ENCODE measurements at places on chromosomes 12 and 14.

GRCh38 chr14:95478309-95478708, 38.1 kb downstream of the SYNE3 start:
- no peak for DNase-seq

- DNase-seq = peak; percentile 74
Observed at GRCh38 chr14:78598046-78598920, 428.1 kb downstream of the NRXN3 start.

DNA sequence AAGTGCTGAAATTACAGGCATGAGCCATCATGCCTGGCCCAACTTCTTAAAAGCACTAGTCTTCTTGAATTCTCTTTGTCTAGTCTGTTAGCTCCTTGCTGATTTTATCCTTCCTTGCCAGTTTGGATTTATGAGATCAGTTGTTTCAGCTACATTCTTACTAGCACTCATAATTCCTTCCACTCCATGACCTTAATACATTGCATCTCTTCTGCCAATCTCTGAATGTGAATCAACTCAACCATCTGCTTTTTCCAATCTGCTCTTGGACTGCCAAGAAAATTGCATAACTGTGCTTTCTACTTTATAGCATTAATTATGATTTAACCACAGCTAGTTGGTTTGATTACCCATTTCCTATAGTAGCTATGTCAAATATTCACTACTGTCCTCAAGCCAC, 14.9 kb upstream of the HEATR5A start:
- no peak for DNase-seq

- DNase-seq = no peak
Observed at GRCh38 chr12:72493407-72493806, 221.2 kb downstream of the TRHDE start.

- no peak for DNase-seq
Observed at GRCh38 chr14:54906075-54906474, 3.4 kb upstream of the GCH1 start.

- DNase-seq = peak; percentile 25
Observed at GRCh38 chr12:107845980-107846659, 71.6 kb downstream of the ASCL4 start.

- DNase-seq = no peak
Observed at GRCh38 chr12:64270411-64270810, 48.3 kb upstream of the KICS2 start.

GRCh38 chr14:50599700-50600444, 39.9 kb downstream of the ATL1 start:
- DNase-seq = peak; percentile 55

DNA sequence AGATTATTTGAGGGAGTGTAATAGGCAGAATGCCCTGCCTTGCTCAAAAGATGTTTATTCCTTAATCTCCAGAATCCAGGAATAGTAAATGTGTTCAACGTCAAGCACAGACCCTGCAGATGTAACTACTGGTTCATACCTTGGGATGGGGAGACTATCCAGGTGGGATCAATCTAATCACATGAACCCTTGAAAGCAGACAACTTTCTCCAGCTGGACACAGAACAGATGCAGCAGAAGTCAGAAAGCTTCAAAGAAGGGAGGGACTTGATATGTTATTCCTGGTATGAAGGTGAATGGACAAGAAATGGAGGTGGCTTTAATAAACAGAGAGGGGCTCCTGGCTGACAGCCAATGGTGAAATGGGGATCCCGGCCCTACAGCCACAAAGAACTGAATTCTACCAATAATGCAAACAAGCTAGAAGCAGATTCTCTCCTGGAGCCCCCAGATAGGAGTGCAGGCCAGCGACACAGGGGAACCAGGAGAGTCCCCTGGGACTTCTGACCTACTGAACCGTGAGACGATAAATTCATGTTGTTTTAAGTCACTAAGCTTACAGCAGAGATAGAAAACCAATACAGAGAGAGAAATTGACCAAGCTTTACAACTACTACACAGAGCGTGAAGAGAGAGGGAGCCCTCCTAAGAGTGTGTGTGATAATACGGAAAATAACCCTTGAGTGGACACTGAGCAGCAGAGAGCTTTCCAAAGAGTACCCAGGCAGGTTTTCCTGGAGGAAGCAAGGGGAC, 133.5 kb upstream of the TMEM132C start:
- DNase-seq = no peak

DNA sequence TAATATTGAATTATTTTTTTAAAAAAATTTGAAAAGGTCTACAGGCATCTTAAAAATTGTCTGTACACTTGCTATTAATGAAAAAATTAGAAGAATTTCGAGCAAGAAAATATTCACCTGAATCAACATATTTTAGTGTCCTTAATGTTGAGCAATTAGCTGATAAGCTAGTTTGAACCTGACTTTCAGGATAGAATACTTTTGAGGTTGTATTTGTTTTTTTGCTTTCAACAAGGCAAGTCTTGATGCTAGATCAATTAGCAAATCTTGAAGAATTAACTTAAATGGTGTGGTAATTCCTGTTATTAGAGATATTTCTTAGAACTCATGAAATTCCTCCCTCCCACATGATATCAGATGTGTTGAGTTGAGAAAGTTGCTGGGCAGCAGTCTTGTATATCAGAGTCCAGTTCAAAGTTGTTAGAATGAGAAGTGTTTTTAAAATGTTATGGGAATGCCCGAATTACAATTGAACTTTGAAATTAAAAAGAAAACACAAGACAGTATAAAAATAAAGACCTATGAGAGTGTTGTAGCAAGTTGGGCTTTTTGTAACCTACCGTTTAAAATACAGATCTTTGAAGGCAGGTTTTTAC, 119.2 kb downstream of the TRMT5 start:
- DNase-seq = no peak

DNA sequence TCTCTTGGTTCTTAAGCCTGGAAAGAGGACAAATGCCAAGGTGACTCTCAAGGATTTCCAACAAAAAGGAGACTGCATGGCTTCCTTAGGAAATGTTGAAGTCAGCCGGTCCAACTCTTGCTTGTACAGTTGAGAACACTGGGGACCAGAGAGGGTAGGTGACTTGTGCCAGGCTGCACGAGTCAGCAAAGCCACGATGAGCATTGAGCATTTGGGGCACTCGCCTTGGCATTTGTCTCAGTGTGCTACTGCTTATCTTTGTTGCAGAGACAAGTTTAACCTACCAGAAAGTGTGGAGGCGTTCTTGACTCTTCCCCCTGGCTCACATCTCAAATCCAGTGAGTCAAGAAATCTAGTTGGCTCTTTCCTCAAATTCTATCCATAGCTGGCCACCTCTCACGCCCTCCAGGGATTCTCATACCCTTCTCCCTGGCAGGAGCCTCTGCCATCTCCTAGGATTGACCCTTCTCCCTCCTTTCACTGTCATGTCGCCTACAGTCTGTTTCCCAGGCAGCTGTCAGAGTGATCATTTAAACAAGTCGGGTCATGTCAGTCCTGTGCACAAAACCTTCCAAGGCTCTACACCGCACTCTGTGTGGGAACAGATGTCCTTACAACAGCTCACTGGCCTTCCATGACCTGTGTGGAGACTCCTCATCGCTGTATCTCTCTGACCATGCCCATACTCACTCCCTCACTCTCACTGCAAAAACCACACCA, 17.2 kb upstream of the KRT83 start:
- peak; percentile 57 for DNase-seq

- no peak for DNase-seq
Observed at GRCh38 chr12:116415408-116416108, 138.1 kb upstream of the MED13L start.

DNA sequence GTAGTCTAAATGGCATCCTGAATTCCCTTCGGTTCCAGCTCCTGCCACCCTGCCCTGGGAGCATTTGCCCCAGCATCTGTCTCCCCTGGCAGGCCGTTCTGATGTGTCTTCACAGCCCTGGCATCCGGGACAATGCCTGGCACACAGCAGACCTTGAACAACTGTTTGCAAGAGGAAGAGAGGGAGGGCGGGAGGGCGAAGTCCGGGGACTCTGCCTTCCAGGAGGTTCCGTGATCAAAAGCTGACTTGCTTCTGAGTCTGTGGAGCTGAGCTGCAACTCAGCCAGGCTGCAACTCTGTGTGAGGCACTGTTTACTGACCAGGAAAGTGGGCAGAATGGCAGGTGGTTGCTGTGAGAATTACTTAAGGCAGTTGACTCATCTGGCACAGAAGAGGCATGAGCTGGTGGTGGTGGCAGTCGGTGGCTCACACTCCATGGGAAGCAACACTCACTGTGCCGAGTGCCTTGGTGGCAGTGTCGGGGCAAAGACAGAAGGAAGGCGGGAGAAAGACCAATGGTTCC, 61.1 kb upstream of the DLK1 start:
- no peak for DNase-seq

DNA sequence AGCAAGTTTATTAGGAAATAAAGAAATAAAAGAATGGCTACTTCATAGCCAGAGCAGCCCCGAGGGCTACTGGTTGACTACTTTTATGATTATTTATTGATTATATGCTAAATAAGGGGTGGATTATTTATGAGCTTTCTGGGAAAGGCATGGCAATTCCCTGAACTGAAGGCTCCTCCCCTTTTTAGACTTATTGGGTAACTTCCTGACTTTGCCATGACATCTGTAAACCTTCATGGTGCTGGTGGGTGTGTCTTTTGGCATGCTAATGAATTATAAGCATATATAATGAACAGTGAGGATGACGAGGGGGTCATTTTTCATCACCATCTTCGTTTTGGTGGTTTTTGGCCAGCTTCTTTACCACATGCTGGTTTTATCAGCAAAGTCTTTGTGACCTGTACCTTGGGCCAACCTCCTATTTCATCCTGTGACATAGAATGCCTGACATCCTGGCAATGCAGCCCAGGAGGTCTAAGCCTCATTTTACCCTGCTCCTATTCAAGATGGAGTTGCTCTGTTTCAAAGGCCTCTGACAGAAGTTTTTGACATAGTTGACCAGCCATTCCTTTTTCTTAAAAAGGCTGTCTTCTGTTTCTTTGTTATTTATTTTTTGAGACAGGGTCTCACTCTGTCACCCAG, 11.1 kb upstream of the PTGES3 start:
- no peak for DNase-seq

- DNase-seq = no peak
Observed at GRCh38 chr12:3044141-3044630, 33.0 kb upstream of the TSPAN9 start.

DNA sequence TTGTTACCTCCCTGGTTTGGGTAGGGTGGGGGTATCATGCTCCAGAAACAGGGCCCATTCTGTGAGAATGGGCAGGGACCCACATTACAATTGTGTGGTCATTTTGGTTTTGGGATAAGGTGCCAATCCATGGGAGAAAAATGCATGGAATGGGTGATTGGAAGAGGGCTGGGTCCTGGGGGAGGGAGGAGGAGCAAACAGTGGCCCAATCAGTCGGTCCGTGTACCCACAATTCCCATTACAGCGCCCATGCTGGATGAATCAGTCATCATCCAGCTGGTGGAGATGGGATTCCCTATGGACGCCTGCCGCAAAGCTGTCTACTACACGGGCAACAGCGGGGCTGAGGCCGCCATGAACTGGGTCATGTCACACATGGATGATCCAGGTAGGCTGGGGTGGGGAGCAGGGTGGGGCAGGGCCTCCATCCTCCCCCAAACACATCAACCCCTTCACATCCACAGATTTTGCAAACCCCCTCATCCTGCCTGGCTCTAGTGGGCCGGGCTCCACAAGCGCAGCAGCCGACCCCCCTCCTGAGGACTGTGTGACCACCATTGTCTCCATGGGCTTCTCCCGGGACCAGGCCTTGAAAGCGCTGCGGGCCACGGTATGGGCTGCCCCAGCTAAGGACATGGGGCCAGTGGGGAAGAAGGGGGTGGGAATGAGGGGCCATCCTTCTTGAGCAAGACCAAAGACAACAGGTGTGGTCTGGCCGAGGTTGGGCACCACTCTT, 3.6 kb upstream of the TPI1 start:
- no peak for DNase-seq

DNA sequence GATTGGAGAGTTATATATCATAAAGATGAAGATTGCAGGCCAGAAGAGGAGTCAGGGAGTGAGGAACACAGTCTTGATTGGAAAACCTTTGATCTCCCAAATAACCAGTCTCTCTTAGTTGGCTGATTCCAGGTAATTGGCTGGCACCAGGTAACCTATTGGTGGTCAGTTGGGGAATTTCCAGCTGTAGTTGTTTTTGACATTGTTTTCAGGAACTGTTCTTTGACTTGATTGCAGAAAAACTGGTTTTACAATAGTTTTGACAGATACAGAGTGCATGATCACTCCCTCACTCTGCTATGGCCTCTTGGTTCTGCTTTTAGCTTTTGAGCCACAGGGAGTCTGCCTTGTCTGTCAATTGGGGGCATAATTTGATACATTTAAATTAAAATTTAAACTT, 71.6 kb downstream of the ZNF641 start:
- DNase-seq = no peak

GRCh38 chr14:74400919-74401503, 25.0 kb downstream of the SYNDIG1L start:
- DNase-seq = no peak

DNA sequence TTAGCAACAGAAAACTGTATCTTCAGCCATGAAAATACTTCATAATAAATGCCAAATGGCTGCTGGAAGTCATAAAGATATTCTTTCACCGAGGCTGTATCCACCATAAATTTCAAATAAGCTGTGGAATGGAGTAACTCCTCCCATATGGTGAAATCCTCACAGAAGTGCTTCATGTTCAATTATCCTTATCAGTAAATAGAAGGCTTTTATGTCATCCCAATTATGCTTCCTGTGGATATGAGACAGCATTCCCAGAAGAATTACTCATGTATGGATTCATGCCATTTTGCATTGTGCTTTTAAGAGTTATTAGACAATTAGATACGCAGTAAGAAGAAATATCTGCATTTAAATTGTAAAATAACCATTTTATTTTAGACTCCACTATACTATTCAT, 99.0 kb downstream of the RTN1 start:
- DNase-seq = peak; percentile 50

GRCh38 chr12:80792861-80793260, 76.1 kb downstream of the MYF5 start:
- no peak for DNase-seq

GRCh38 chr12:108235197-108235984, 103.7 kb downstream of the CMKLR1 start:
- DNase-seq = no peak

DNA sequence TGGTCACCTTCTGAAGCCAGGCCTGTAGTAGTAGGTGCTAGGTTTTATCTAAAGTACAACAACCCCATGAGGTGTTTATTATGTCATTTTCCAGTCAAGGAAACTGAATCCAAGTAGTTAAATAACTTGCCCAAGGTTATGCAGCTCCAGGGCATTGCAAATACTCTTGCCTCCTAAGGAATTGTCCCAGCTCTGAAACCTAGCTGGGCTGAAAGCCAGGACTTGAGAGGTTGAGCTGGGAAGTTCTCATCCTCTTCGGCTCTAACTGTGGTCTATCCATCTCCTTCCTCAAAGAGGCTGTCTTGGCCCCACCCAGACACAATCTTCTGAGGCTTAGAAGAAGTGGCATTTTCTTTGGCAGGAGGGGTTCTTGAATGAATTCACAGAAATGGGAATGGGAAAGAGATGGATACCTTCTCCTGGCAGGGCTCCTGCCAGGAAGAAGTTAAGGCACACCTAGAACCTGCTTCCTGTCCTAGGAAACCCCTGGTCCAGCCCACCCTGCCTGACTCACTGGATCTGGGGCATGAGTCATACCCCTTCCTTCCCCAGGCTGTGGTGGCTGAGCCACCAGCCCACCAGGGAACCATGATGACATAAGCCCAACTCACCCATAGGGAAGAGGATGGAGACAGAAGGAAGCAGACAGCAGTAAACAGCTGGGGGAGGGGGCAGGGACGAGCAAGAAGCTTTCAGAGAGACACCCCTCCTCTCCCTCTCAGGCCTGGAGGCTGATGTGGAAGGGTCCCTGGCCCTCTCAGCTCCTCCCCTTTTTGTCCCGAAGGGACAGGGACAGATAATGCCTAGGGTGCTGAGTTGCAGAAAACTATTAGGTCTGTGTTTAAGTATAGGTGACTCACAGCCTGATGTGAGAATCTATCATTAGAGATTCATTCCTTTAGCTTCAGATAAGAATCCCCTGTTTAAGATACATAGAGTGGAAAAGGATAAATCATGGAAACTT, 2.1 kb upstream of the PLEK2 start:
- DNase-seq = peak; percentile 81

All from RWPE1 (cell line).